ENCODE measurements at places on chromosomes 6 and 20.

DNA sequence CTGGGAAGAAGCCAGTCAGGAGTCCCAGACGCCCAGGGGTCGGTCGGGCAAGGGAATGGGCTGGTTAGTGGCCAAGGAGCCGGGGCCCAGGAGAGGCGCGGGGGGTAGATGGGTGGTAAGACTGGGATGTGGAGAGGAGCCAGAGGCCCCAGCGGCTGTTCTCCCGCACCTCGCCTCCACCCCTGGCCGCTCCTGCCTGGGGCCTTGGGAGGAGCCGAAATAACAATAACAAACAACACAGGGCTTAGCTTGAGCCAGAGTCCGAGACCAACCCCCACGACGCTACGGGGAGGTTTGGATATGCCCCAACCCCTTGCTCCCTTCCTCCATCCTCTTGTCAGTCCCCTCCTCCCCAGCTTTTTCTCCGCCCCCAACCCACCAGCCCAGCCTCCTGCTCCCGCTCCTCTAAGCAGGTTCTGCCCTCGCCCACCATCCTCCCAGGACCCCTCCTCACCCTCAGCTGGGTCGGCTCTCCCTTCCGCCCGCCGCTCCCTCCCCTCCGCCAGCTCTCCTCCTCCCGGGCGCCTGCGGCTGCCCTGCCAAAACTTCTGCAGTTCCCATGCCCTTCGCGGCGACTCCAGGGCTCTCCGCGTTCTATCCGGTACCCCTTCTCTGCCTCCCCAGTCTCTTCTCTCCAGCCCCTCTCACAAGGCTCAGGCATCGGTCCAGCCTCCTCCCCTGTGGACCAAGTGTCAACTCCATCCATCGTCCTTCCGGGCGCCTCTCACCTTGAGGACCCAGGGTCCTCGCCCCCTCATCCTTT, 1.1 kb downstream of the RNF39 start:
- DNase-seq, result peak; percentile 31

GRCh38 chr6:82017288-82017687, 230.3 kb downstream of the IBTK start:
- peak; percentile 82 for DNase-seq

- no peak for DNase-seq
These were observed 11.1 kb downstream of the PPIL4 start for GRCh38 chr6:149534742-149535141.

- DNase-seq, result no peak
These were observed 4.6 kb downstream of the METTL24 start for GRCh38 chr6:110353457-110354001.
